Activated CD4-positive, alpha-beta T cell treated with anti-CD3 and anti-CD28 coated beads, Interleukin-2, amount 50 U/mL, for 24 hours (primary cell): ENCODE measurements at places on chromosomes 7 and 10.
A peak's percentile ranks its signal among the peaks of the same experiment; 100 is the strongest.

- no peak for DNase-seq
Measured at GRCh38 chr7:129375141-129375938, 58.9 kb upstream of the STRIP2 start.

- no peak for DNase-seq
Measured at GRCh38 chr7:129970816-129971215, 18.1 kb upstream of the UBE2H start.

GRCh38 chr10:4217653-4218052 lies 432.6 kb upstream of the KLF6 start:
- no peak for DNase-seq

DNA sequence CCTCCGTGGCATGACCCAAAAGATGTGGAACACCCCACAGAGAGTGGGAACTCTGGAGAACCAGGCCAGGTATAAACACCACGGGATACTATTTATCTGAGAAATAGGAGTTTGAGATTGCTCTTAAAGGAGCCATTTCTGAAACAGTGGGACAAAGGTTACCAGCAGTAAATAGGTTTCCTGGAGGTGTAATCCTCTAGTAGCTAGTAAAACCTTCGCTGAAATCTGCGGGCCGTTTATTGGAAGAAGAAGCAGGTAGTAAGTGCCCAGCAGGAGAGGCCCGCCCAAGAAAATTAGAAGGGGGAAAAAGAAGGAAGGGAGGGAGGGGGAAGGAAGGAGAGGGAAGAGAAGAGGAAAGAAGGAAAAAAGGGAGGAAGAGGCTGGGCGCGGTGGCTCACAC lies 51.6 kb downstream of the CHST3 start:
- DNase-seq = no peak

DNA sequence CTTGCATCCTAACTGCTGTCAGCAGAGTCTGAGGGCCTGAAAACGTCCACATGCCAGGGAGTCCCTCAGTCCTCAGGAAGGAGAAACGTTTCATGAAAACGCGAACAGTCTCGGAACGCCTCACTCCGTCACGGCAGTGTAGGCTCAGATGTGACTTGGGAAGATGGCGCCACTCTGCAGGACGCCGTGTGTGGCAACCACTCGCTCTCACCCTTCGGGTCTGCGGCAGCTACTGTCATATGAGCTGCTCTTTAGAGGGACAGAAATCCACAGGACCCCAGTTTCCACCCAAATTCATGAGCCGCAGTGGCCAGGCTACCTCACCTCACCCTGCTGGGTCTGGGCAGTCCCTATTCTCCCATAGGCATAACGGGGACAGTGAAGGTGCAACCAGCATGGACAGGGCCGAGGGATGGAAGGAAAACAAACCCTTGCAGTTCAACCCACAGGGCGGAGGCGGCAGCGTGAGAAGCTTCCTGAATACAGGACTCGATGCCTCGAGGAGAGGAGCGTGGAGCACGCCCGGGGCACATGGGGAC lies 438.3 kb downstream of the DNAJB6 start:
- no peak for DNase-seq

GRCh38 chr7:126450269-126450671 lies 802.5 kb downstream of the GRM8 start:
- no peak for DNase-seq

- DNase-seq = no peak
Measured at GRCh38 chr7:149736478-149737360, 36.7 kb downstream of the ZNF467 start.

GRCh38 chr10:56593120-56593519 lies 232.1 kb upstream of the ZWINT start:
- DNase-seq = no peak

DNA sequence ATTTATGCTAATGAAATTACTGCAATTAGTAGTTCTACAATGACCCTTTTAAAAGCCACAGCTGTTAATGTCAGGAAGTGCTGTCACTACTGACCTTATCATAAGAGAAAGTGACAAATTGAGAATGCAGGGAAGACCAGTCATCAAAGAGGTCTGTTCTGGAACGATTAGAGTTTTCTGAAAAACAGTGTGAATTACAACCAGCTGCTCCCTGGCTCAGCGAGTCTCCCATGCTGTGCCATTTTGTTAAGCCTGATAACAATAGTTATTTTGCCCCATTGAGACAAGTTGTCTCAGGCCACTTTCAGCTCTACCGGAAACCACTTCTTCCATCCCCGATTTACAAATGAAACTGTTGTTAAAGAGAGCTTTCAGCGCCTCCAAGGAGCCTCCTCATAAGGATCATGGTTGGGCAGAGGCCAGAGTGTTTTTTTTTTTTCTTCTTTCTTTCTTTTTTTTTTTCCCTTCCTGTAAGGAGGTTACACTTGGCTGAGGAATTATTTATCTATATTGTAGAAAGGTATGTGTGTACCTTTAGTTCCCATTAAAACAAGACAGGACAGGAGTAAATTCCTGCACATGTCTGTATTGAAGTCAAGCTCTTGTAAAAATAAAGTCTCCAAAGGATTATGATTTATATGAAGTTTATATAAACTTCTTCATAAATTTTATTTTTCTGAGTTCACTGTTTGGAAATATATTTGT lies 173.6 kb downstream of the CDCA7L start:
- DNase-seq = no peak

DNA sequence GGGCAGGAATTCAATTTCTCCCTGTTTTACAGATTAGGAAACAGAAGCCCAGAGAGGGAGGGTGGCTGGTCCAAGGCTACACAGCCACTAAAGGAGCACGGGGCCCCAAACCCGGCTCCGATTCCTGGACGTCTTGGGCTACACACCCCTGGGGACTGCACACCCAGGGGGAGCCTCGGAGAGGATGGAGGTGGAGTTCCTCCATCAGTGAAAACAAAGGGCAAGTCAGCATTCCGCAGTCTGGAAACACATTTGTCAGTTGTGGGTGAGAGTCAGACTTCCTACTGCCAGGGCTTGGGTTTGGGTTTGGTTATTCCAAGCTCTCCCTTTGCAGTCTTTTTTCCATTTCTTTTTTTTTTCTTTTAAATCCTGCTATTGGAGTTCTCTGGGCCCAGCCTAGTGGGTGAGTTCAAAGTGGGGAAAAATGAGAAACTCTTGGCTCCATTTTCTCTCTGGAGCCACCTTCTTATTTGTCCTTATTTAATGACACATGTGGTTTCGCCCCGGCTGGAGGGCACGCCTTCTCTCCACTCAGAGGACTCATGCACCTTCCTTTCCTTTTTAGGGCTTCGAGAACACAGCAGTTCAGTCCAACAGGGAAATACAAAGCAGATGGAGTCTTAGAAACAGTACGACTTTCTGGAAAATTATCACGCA lies 59.9 kb upstream of the AQP1 start:
- no peak for DNase-seq

GRCh38 chr10:111445667-111446066 lies 368.8 kb downstream of the ADRA2A start:
- DNase-seq = no peak

DNA sequence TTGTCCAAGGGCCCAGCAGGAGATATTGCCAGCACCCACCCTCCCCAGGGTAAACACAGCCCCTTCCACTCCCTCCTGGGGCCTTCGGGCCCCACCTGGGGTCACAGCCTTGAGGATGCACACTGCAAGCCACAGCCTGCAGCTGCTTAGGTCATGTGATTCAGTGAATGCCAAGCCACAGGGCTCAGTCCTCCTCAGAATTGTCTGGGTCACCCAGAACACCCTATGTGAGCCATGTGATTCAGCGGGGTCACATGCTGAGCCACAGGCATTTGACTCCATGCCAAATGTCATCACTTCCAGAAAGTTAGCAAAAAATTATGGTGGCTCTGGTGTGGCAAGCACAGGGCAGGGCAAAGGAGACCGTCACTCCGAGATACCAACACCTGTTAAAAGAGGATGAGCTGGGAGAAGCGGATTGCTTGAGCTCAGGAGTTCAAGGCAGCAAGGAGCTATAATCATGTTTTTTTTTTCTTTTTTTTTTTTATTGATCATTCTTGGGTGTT lies 17.2 kb upstream of the PSAP start:
- DNase-seq = no peak

GRCh38 chr10:38025283-38025682 lies 14.8 kb downstream of the ZNF33A start:
- no peak for DNase-seq

GRCh38 chr7:69211739-69212138 lies 386.5 kb upstream of the AUTS2 start:
- DNase-seq = no peak

GRCh38 chr7:101373812-101374614 lies 11.3 kb downstream of the COL26A1 start:
- DNase-seq = no peak

GRCh38 chr10:6013413-6014192 lies 36.3 kb upstream of the IL15RA start:
- no peak for DNase-seq

- no peak for DNase-seq
Measured at GRCh38 chr10:28378986-28379585, 76.2 kb upstream of the MPP7 start.

- no peak for DNase-seq
Measured at GRCh38 chr10:24406809-24407483, 198.0 kb downstream of the KIAA1217 start.

DNA sequence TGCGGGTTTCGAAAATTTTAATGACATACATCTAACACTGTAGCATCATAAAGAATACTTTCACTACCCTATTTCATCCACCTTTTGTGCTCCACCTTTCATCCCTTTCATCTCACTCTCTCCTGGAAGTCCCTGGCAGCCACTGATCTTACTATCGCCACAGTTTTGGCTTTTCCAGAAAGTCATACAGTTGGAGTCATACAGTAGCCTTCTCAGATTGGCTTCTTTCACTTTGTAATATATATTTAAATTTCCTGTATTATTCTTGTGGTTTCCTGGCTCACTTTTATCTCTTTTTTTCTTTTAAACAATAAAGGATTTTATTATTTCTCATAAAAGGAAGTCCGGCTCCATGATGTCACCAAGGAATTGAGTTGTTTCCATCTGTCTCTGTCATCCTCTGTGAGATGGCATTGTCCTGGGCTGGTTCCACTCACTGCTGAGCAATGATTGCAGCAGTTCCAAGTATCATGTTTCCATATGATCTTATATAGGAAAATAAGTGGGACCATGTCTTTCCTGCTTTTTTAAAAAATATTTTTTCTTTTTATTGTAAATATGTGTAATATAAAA lies 626.3 kb downstream of the POM121L12 start:
- no peak for DNase-seq

DNA sequence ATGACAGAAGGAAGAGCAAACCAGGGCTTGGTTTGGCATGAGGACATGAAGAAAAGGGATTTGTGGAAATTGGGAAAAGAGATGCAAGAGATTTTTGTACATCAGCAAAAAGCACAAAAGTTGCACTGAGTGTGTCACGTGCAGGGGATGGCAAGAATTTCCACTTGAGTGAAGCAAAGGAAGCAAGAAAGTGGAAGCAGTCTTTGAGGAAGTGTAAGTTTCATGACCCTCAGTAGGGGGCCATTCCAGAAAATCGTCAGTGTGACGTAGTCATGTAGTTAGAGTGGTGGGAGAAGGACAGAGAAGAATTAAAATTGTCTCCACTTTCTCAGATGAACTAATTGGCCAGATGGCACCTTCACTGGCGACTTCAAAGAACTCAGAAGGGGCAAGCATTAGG lies 123.3 kb upstream of the FZD1 start:
- no peak for DNase-seq

DNA sequence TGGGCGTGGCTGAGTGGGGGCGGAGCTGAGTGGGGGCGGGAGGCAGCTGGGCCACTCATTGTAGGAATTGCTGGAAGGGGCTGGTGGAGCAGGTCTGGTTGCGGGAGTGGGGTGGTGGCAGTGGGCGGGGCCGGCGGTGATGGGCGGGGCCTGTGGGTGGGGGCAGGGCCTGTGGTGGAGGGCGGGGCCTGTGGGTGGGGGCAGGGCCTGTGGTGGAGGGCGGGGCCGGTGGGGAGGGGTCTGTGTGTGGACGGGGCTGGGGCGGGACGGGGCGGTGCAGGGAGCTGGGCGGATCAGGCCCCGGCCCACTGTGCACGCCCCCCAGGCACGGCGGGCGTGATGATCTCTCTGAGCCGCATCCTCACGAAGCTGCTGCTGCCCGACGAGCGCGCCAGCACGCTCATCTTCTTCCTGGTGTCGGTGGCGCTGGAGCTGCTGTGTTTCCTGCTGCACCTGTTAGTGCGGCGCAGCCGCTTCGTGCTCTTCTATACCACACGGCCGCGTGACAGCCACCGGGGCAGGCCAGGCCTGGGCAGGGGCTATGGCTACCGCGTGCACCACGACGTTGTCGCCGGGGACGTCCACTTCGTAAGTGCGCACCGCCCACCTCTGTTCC lies 14.0 kb downstream of the SLC29A4 start:
- peak; percentile 44 for DNase-seq

DNA sequence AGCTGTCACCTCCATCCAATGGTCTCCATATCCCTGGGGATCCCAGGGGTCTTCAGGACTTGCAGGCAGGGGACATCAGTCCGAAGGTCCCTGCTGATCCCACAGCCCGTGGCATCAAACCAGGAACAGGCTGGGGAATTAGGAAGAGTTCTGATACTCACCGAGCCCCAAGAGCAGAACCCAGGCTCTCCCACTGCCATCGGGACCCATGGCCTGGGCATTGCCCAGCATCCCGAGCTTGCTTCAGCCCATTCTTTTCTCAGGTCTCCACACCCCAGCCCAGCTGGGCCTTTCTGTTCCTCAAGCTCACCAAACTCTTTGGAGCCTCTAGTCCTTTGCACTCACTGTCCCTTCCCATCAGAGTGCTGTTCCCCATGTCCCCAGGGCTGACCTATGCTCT lies 280.9 kb downstream of the GRID1 start:
- no peak for DNase-seq

DNA sequence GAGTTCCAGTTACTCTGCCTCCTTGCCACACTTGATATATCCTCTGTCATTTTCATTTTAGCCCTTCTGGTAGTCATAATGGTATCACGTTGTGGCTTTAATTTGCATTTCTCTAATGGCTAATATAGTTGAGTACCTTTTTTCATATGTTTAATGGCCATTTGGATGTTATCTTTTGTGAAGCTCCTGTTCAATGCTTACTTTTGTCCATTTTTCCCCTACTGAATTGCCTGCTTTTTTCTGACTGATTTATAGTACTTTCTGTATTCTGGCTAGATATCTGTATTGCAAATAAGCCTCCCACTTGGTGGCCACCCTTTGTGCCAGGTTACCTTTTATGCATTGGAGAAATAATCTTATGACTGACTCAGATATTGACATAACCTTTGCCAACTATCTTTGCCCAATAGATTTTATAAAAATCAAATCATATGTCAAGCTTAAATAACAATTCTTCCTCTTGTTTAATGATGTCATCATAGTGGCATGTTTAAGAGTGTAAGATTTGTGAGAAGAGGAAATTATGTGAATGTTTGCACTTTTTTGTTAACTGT lies 50.6 kb downstream of the PRPF18 start:
- DNase-seq = no peak
